ENCODE measurements at places on chromosomes 6 and 20.

DNA sequence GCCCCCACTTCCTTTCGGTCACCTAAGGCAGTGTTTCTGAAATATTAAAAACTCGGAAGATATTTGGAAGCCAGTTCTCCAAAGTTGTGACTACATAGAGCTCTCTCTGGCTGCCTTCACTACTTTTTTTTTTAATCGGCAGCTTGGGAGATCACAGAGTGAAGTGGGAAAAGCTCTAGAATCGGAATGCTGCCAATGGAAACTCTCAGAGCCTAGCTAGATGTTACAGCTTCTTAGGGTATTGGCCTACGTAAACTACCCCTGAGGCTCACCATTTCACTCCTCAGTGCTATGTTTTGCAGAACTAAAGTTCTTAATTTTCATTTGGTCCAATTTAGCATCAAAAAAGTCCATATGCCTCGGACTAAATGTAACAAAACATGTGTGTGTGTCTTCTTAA lies 14.5 kb downstream of the SERPINB1 start:
- no peak for DNase-seq

DNA sequence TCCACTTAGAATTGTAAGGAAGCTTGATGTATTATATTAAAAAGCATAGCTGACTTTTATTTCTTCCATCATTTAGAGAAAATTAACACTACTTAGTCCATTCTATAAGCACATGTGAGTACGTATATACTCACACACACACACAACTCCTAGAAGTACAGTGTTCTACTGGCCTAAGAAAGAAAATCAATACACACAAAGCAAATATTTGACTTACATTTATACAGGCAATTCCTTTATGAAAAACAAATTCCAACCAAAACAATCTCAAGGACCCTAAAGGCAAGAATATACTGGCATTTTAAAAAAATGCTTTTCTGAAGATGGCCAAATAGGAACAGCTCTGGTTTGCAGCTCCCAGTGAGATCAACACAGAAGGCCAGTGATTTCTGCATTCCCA lies 71.9 kb downstream of the NRSN1 start:
- no peak for DNase-seq

GRCh38 chr6:169189686-169190085 lies 64.0 kb downstream of the THBS2 start:
- no peak for DNase-seq

DNA sequence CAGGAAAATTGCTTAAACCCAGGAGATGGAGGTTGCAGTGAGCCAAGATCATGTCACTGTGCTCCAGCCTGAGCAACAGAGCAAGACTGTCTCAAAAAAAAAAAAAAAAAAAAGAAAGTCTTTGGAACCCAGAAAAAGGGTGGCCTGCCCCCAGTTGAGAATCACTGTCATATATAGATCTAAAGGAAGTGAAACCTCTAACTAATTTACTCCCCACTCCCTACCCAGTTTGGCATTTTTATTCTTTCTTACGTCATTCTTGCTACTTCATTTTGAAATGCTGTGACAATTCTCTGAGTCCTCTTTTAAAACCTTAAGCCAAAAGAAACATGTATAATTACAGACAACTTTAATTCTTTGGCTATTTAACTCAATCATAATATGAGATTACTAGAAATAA lies 254.8 kb downstream of the CDC5L start:
- no peak for DNase-seq

GRCh38 chr20:3885715-3886114 lies 3.5 kb upstream of the PANK2 start:
- DNase-seq = no peak

DNA sequence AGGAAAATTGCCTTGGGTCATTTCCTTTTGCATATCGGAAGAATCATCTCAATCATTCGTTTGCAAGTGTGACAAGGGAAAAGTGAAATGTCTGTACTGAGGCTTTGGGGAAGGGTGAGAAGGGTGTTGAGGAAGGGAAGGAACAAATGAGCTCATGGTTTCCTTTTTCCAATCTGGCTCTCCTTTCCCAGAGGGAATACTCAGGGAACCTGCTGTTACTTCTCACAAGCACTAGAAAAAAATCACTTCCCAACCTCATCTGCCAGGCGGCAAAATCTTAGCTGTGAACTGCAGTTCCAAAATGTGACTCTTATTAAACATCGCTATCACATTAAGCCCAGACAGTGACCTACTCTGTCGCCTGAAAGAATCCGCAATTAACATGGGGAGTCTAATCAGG lies 258.1 kb downstream of the ZNF217 start:
- no peak for DNase-seq

- no peak for DNase-seq
These were observed 37.6 kb downstream of the GOPC start for GRCh38 chr6:117564681-117565080.

- no peak for DNase-seq
These were observed 72.4 kb downstream of the GPX5 start for GRCh38 chr6:28597924-28598722.

Measured in nephron progenitor cell (in vitro differentiated cells).